ENCODE measurements at places on chromosomes 5 and 9.

DNA sequence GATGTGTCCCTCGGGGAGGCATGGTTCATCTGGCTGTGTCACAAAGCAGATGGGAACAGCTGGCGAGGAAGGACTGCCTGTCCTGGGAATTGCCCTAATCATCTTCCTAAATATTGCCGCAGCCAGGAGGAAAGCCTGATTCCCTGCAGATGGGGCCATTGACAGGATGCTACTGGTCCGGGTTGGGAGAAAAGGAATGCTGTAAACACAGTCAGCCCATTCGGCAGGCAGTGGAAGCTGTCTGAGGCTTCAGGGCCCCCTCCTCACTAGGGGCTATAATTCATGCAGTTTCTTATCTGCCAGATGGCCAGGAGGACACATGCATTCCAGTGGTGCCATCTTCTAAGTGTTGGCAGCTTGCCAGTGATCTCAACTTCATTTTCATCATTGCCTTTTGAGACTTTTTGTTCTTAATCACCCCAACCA, 110.3 kb downstream of the KCNIP1 start:
- DNase-seq: no peak

- DNase-seq: no peak
Observed at GRCh38 chr5:34411470-34412346, 244.4 kb upstream of the RAI14 start.

DNA sequence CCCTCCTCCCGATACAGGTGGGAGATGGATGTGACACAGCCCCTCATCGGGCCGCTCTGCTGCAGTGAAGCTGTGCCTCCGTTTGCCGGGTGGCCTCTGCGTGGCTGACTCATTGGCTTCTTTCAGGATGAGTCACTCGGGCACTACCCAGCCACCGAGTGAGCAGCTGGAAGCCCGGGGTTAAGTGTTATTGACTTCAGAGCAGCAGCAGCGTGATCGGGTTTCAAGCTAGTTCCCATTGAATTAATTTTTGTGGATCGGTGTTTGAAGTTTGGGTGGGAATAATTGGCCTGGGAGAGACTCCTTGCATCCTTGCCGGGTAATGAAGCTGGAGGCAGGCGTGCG, 266.4 kb upstream of the IRX4 start:
- DNase-seq: no peak

DNA sequence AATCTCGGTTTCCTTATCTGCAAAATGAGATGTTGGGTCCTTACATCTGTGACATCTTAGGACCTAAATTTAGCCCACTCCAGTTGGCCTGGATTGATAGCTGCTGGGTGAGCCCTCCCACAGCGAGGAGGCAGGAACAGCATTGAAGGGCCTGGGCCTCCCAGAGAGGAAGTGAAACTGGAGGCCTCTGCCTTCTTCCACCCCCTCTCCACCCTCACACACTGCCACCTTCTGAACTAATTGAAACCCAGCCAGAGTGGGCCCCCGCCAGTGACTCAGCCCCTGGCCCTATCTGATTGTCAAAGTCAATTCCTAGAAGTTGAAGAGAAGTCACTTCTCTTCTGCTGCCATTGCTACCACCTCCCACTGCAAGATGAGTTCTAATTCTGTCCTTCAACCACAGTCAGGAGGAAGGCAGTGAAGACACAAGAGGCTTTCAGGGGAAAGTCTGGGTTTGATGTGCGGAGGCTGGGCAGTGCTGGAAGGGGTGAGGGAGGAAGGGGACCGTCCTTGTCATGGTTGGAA, 55.2 kb upstream of the NEK6 start:
- DNase-seq: no peak

DNA sequence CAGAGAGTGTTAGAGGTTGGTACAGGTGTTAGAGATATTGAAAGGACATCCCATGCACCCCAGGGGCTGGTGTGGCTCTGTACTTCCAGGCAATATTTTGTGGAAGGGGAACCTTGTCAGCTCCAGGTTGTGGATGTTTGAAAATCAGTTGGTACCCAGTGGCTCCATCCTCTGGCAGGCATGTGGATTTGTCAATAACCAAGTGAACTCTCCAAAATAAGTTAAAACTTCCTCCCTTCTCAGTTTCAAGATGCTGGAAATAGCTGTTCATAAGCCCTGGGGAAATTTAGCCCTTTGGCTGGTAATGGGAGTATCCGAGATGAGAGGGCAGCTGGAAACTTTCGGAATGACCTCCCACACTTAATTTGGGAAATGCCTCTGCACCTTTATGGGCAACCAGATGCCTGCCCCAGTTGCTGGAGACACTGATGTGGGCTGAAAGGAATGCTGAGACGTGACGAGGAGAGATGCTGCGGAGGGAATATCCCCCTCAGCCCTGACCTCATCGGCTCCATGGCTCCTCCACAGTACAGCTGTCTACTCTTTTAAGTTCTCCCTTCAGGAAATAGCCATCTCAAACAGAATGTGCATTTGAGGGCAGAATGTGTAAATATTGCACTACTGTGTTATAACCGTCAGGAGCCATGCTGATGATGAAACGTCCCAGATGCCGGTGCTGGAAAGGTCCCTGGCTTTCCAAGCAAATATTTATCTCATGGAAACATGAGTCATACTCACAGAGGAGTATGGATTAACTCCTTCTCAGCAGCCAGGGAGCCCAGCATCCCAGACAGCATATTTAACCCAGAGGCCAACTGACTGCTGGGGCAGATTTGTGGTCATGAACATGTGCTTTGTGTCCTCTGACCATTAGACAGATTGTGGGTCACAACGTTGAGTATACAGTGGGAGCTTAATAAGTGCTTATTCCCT, 29.5 kb downstream of the TGFBI start:
- no peak for DNase-seq

GRCh38 chr9:75626860-75627259, 263.6 kb upstream of the PCSK5 start:
- DNase-seq: no peak

DNA sequence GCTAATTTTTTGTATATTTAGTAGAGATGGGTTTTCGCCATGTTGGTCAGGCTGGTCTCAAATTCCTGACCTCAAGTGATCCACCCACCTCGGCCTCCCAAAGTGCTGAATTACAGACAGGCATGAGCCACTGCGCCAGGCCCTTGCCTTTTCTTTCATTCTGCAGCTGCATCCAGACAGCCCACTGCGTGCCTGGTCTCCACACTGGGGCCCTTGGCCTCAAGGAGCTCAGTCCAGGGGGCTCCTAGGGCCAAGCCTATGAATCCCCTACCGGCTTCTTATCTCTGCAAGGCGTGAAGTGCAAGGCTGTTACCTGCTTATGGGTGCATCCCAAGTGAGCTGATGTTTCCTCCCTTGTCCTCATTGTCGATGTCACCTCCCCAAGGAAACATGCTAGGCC, 78.8 kb downstream of the CSNK1A1 start:
- DNase-seq: no peak

DNA sequence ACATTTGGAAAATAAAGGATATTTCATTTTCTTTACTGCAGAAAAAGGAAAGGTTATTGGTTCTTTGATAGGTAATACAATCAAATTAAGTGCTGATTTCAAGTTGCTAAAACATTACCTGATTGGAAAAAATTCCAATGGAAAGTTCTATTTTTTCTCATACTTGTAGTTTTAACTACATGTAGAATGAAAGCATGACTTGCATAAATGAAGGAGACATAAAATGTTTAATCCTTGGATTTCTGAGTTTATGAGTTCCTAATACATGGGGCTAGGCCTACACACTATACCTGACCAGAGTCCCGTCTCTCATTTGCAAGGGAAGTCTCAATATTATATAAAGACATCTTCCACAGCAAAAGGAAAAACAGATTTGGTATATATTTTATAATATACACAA, 5.2 kb upstream of the MEIKIN start:
- no peak for DNase-seq

DNA sequence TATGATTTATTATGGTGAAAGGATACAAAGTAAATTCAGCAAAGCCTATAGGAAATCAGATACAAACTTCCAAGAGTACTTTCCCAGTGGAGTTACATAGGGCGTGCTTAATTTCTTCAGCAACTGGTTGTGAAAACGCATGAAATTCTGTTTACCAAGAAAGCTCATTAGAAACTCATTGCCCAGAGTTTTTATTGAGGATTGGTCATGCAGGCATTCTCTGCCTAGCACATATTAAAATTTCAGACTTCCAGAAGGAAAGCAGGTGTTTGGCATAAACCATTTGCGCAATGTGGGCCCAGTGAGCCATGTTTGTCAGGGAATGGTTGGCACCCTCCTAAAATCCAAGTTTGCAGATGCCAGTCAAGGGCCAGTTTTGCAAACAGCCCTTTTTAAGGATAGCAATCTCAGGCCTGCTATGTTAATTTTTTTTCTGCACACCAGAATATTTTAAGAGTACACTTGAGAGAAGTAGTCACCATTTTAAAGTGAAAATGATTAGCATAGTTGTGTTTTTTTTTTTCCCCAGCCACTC, 311.1 kb upstream of the CHD1 start:
- no peak for DNase-seq

DNA sequence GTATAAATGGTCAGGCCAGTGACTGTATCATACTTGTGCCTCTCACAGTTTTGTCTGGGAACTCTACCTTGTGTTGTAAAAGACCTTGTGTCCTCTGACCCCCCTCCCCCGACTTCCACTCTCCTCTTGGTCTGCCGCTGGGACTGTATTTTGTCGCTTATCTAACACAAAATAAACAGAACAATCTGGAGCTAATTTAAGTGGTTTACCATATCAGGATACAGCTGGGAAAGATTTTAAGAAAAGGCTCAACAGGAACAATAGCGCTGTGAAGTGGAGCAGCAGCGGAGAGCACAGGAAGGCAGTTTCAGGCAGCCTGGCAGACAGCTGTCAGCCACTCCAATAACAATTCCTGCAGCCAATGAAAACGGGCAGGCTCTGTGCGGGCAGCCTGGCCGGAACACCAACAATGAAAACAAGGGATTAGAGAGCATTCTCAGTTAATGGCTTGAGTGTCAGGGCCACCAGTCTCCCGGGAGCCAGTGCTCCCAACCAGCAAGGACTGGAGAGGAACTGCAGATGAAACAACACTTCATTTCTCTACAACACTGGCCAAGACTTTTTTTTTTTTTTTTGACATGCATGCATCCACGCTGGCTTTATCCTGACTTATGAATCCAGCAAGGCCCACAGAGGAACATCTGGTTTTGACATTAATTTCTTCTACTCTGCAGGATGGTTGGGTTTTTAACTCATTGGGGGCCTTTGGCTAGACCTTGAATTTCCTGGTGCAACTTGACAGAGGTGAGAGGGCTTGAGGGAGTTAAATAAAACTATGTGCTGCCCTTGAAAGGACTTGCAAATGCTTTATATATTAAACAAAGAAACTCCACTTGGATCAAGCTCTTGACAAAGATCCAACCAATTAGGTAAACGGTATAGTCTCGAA, 76.7 kb downstream of the ARSB start:
- peak; percentile 44 for DNase-seq

DNA sequence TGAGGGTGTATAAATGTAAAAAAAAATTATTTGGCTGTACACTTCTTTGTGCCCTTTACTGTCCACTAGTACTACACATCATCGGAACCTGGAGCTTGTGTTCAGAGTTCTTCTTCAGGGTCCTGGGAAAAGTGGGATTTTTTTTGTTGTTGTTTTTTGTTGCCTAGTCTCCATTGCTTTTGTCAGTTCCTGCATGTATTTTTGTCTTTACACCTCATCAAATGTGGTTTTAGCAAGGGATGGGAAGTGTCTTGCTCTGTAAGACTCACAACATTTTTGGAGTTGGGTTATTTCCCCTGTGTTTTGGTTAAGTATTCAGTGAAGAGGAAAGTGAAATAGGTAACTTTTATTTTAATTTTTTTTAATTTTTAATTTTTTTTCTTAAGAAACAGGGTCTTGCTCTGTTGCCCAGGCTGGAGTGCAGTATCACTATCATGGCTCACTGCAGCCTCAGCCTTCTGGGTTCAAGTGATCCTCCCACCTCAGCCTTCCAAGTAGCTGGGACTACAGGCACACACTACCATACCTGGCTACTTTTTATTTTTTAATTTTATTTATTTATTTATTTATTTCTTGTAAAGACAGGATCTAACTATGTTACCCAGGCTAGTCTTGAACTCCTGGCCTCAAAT, 40.7 kb downstream of the GARNL3 start:
- DNase-seq: no peak

GRCh38 chr5:3041001-3041400, 289.5 kb upstream of the IRX2 start:
- no peak for DNase-seq

DNA sequence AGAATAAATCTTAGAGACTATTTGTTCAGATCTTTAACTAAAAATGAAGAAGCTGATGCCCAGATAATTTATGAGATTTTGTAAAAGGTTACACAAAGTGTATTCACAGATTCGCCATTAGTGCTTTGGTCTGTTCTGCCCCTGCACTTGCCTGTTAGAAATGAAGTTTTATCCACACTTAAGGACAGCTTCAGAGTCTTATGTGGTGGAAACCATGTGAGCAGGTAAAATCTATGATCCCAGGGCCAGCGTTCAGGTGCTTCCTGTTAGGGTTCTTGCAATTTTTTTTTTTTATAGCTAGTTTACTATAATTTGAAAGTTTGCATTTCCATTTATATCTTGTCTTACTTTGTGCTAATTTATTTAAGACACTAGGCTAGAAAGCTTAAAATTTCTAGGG, 561.6 kb downstream of the PRR16 start:
- DNase-seq: no peak

DNA sequence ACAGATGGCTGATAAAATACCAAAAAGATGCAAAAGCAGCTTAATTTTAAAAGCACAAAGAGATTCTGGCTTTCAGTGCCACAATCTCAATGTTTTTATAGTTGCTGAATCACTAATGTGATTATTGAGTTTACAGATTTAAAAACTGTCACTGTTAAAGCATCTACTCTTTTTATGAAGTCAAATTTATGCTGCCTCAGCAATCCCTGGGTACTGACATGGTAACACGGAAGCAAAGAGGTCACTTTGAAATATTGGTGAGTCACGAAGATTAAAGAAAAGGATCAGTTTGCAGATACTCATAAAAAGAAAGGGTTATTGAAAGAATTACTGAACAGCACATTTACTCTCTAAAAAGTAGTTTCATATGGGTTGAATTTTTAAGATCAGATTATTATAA, 39.7 kb upstream of the HMGCS1 start:
- no peak for DNase-seq

DNA sequence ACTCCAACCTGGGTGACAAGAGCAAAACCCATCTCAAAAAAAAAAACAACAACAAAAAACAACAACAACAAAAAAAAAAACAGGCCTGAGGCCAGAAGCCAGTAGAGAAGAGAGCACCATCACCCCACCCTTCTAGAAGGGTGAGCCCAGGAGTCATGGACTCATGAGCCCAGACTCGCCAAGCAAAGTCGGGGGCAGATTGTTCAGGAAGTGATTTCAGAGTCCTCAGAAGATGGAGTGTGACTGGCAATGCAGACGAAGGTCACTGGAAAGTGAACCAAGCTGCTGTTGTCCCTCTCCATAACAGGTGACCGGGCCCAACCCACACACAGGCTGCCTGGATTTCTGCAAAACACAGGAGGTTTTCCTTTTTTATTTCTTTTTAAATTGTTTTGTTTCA, 9.0 kb upstream of the WDR38 start:
- DNase-seq: no peak

DNA sequence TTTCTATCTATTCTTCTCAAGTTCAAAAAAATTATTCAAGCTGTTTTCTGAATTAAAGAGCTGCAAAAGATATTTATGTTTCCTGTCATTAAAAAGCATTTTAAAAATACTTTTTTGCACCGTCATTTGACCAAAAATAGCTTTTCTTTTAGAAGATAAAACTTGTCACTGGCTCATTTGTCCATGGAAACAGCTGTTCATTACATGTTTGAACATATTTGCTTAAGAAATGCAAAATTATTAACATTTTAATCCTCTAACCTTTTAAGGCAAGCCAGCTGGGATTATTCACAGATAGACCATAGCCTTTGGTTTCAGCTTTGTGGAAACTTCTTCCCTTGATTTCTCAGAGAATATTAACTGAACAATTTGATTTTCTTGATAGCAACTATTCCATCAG, 393.9 kb downstream of the TUSC1 start:
- no peak for DNase-seq

- DNase-seq: no peak
Observed at GRCh38 chr5:67813877-67814539, 401.5 kb upstream of the PIK3R1 start.
